ENCODE measurements at places on chromosomes 3 and 15.

DNA sequence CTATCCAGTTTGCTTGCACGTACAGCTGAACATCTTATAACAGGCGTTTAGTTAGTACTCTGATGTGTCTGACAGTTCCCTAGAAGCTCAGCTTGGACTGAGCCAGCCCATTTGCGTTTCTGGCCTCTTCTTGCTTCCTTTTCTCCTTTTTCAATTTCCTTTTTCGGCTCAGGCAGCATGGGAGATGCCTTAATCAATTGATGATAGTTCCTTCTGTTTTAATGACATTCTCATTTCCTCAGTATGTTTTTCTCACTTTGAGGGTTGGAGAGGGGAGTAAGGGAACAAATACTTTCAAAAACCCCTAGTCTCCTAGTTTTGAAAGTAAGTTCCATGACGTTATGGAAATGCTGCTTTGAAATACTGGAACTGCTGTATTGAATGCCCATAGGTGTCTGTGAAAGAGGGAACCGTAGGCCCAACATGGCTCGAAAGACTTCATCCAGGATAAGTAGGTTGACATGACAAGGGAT is 18.9 kb downstream of the IL1RAP start:
- no peak for DNase-seq

DNA sequence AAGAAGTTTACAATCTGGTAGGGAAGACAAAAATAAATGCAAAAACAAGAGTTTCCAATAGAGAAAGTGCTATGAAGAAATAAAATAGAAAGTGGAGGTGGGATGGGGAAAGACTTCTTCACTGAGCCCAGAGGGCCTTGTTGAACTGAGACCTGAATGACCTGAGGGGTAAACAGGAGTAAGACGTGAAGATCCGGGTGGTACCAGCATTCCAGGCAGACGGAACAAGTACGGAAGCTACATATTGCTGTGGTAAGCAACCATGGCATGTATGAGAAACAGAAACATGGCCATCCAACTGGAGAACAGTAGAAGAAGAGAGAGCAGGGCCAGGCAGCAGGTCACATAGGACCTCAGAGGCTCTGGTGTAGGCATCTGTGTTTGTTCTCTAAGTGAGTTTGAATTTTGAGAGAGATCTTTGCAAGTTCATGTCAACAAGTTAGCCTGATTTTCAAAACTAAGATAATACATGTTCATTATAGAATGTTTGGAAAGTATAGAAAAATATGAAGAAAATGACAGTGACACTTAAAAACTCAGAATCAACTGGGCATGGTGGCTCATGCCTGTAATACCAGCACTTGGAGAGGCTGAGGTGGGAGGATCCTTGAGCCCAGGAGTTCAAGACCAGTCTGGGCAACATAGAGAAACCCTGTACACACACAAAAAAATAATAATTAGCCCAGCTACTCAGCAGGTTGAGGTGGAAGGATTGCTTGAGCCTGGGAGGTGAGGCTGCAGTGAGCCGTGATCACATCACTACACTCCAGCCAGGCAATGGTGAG is 64.3 kb downstream of the SLC49A4 start:
- DNase-seq: no peak

GRCh38 chr15:36940636-36941260 is 159.6 kb downstream of the MEIS2 start:
- DNase-seq: no peak

DNA sequence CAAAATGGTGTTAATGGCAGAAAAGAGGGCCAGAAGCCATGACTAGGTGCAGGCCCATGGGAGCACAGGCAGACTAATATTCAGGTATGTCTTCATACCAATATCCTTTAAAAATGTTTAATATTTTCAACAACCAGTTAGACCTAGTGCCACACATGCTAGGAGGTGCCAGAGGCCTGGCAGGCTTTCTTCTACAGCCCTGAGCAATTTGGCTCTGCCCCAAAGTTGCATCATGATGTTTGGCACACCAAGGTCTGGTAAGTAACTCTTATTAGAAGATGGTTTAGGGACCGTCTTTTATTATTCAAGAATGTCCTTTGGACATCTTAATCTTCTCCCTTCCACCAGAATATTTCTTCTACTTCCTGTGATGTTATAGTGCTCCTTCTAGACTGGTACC is 34.8 kb downstream of the MITF start:
- no peak for DNase-seq

- DNase-seq: no peak
Measured at GRCh38 chr3:126887686-126888085, 95.2 kb upstream of the PLXNA1 start.

DNA sequence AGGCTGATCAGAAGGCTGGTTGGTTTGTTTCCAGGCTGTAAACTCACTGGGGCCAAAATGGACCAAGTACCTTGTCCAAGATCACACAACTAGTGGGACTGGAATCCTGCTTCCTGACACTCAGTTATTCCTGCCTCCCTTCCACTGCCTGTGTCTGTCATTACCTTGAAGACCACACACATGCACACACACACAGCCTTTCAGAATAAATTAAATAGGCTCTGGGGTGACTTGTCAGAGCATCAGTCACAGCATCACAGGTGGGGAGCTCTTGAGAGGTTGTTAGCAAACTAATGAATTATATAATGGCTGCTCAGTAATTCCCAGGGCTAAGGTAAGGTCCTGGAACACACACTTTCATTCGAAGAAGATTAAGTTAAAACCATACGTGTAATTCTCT is 231.8 kb downstream of the UACA start:
- no peak for DNase-seq

- no peak for DNase-seq
Measured at GRCh38 chr3:48047841-48048464, 31.7 kb upstream of the MAP4 start.

- DNase-seq: no peak
Measured at GRCh38 chr15:96232335-96232734, 98.2 kb upstream of the NR2F2 start.

GRCh38 chr15:64842096-64842939 is 603 bp downstream of the PLEKHO2 start:
- DNase-seq: peak; percentile 56

GRCh38 chr15:65937054-65937453 is 67.8 kb downstream of the RAB11A start:
- no peak for DNase-seq

DNA sequence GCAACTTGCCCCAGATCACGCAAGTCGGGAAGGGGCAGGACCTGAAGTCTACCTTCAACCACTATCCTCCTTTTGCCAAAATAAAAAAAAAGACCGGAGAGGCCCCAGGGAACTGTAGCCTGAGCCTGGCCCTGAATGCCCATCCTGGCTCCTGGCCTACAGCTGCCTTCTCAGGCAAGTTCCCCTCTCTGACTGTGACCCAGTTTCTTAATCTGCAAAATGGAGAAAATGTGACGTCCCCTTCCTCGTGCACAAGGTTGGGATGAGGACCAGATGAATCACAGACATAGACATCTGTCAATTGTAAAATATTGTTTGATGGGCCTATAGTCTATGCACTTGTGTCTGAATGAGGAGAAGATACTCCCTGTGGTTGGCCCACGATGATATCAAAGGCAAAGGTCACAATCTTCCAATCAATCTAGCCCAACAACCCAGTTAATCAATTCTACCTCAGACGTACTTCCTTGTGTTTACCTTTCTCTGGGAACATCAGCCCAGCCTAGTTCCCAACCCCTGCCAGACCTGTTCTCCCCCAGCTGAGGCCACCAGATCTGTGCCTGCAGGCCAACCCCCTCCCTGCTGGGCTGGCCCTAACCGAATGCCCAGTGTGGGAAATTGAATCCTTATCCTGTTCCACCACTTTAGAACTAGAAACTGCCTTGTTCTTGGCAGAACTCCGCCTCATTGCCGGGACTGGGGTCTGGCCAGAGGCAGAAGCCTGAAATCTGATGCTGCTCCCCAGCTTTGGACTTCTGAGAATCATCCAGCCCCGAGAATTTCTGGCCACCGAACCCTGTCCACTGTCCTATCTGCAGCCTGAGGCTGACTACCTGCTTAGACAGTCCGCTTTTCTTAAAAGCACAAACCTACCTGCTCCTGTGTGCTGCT is 101.8 kb upstream of the LIPC start:
- no peak for DNase-seq

DNA sequence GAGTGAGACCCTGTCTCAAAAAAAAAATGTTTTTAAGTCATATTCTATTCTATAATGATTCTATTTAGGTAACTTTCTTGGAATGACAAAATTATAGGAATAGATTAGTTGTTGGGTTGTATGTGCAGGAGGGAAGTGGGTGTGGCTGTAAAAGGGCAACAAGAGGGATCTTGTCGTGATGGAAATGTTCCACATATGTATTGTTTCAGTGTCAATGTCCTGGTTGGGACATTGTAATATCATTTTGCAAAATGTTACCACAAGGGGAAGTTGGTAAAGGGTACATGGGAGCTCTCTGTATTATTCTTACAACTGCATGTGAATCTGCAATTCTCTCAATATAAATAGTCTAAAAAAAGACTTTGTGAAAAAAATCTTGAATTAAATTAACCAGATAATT is 14.3 kb upstream of the ABHD5 start:
- DNase-seq: no peak

GRCh38 chr15:28935316-28935715 is 49.5 kb downstream of the APBA2 start:
- DNase-seq: peak; percentile 27

DNA sequence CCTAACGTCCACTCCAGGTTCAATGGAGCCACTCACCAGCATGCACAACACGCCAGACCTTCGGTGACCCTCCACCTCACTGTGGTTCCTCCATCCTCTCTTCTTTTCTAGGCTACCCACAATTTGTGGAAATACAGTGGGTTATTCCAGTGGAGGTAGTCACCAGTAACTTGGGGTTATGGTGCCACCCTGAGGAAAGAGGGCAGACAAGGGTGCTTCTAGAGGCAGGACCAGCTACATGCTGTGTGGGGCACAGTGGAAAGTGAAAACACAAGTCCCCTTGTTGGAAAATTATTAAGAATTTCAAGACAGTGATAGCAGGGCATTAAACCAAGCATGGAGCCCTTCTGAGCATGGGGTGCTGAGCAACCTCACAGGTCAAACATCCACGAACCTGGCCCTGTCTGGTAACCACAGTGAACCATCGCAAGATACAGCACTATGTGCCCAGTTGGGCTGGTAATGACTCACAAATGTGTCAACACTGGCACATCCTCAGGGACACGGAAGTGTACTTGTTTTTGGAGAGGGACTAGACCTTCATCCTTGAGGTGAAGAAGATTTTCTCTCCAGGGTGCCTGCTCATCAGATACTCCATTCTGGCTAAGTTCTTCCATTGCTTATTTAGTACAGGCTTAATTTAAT is 166.7 kb downstream of the STT3B start:
- DNase-seq: no peak

- DNase-seq: peak; percentile 67
Measured at GRCh38 chr15:77617476-77618230, 15.1 kb downstream of the LINGO1 start.

DNA sequence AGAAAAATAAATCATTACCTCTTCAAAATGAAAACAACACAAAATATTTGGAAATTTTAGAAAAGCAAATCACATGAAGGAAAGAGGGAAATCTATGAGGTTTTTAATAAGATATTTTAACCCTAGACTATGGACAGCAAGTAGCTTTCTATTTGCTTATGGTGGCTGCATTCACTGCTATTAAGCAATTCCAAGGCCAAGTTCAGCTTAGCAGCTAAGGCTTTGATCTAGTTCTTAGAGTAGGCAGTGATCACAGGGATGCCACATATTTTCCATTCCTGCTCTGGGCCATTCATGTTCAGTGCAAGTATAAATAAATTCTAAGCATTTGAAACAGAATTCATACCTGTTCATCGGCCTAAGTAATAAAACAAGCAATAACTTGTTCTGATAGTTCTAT is 235.3 kb downstream of the CDIN1 start:
- DNase-seq: no peak

DNA sequence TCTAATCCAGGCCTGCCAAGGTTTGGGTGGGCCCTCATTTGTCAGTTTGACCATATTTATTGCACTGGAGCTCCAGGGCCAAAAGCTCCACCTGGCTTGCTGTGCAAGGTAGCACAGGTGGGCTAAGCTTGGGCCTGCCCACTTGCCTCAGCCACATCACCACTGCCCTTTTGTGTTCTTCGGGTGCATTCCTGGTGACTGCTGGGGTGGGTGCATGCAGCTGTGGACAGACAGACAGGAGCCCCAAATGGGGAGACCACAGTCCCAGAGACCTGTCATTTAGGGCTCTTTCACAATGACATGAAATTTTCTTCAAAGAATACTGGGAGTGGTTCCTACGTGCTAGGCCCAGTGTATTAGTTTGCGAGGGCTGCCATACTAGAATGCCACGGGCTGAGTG is 2.7 kb downstream of the MESP2 start:
- DNase-seq: no peak

- no peak for DNase-seq
Measured at GRCh38 chr15:59282515-59283337, 76.1 kb downstream of the LDHAL6B start.

GRCh38 chr3:112013784-112014143 is 15.0 kb downstream of the TAGLN3 start:
- no peak for DNase-seq

All from NCI-H82 (cell line).